ENCODE measurements at places on chromosomes 4 and X.

DNA sequence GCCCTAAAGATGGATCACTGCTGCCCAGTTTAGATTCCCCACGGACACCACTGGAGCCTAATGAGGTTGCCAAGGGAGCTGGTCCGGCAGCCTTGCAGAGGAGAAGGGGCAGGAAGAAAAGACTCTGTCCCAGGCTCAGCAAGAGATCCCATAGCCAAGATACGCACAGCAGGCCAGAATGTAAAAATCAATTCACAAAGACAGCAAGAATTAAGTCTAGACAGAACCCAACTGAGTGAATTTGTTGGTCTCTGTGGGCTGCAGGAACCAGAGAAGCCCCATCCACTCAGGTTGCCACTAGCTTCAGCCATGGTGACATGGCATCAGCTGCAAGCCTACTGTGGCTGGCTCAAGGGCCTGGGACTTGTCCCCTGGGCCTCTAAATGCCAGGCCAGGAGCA lies 22.9 kb downstream of the TSC22D3 start:
- no peak for DNase-seq

DNA sequence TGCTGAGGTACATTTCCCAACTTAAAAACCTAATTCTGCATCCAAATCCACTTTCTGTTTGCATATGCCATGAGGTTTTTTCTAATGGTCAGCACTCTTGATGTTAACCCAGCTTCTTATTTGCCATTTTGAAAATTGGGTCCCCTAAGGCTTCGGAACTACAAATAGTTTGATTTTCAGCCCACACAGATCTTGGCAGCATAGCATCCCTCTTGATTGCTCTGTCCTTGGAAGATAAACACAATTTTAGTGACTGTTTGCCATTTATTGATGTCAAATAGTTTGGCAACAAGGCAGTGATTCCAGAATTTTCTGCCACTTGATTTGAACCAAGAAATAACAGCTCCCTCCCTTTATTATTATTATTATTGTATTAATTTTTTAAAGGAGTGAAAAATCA lies 696.9 kb downstream of the RAB28 start:
- no peak for DNase-seq

- DNase-seq: no peak
These were observed 567.3 kb upstream of the ACTRT1 start for GRCh38 chrX:128619490-128619889.

- DNase-seq: no peak
These were observed 58.5 kb downstream of the ADD1 start for GRCh38 chr4:2902126-2902525.

DNA sequence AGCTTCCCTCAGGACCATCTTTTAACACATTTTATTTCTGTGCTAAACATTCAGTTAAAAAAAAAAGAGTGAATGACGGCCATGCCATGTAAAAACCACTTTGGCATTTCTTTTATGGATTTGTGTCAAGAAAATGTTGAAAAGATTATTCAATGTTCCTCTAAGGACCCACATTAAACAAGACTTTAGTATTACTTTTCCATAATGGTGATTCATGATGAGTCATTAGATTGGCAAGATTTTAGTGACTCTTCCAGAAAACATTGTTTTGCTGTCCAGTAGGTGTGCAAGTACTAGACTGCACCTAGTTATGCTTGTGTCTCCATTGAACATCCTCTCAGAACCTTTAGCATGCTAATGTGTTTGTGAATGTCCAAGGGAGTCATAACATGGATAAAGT lies 748.6 kb downstream of the STPG2 start:
- DNase-seq: no peak

GRCh38 chr4:31156221-31156620 lies 436.1 kb downstream of the PCDH7 start:
- no peak for DNase-seq

GRCh38 chr4:31059753-31060522 lies 339.8 kb downstream of the PCDH7 start:
- DNase-seq: no peak

All from AG10803 (cell line).